ENCODE measurements at places on chromosomes 7 and 10.

DNA sequence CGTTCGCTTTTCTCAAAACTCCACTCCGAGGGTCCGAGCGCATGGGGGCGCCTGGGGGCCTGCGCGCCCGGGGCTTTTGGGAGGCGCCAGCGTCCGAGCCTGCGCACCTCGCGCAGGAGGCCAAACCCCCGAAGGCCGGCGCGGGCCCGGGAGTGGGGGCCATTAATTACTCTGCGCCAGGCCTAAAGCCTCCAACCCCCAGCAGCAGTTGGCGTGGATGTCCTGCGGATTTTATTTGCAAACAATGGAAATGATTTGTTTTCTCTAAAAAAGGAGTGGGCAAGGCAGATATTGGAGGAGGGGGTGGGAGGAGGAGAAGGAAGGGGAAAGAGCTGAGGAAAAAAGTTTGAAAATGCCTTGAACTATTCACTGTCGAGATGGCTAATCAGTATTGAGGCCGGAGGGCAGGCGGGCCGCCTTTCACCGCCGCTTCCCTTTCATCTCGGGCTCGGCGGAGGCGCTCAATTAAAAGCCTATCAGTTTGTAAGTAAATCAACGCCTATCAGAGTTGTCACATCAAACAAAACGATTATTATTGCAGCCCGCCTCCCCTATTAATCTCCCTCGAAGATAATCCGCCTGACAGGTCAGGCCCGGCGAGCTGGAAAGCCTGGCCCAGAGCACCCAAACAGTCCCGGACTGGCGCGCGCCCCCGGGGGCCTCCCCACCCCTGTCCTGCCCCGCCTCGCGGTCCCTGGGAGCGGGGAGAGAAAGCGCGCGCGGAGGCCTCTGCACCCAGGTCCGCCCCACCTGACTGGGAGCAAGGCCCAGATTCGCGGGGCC, 3.4 kb upstream of the ZNF503 start:
- DNase-seq: no peak

GRCh38 chr7:103487419-103487818, 41.4 kb upstream of the SLC26A5 start:
- DNase-seq: no peak

DNA sequence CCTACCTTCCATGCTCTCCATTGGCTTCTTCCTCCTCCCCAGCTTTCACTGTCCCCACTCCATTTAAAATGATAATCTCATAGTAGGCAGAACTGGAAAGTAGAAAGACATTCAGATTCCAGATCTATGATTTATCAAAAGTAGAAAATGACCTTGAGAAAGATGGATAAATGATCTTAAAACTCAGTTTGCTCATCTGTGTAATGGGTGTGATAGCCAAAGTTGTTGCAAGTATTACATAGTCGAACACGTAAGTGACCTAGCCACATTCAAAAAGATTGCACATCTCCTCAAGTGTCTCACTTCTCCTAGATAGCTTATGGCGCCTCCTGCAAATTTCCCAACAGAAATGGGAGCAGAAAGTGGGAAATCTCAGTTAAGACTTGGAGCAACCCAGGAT, 89.8 kb upstream of the FGL2 start:
- no peak for DNase-seq

DNA sequence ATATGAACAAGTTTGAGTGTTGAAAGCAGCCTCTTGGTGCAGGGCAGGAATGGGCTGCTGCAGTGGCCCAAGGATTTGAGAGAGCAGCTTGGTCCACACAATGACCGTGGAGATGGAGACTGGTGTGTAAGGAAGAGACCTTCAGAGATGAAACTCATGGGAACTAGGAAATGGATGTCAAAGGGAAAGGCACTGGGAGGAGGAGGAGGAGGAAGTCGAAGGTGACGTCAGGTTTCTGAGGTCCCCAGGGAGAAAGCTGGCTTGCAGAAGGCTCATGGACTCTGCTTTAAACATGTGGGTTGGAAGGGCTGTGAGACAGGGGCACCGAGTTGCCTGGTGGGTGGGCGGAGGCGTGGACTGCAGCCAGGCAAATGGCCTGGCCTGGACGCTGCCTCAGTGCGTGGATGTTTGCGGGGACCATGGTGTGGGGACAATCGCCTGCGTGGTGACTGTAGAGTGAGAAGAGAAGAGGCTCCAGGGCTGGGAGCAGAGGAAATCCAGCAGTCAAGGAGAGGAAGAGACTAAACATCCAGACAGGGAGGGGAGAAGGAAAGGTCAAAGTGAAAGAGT, 14.6 kb downstream of the C10orf71 start:
- no peak for DNase-seq

DNA sequence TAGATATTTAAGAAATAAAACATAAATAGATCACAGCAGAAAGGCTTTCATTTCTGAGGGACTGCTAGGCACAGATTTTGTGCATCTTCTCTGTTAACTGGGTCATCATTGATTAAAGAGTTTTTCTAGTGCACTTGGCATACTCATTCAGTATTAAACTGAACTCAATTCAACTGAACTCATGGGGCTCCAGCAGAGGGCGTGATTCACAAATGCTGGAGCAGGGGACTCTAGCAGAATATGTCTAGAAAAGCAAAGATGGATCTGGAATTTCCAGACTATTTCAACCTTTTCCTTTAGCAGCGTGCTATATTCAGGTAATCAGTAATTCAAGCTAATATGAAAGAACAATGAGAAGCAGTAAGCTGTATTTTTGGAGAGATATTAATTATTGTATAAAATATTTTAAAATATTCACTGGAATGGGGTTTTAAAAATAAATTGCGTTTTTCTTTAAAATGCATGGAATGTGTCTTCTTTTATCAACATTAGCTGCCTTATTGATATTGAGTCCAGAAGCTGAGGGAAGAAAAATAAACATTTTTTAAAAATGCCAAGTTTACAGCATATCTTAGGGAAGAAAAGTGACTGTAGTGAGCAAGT, 296.8 kb upstream of the CACNA2D1 start:
- no peak for DNase-seq

- no peak for DNase-seq
Observed at GRCh38 chr10:130453721-130454542, 317.7 kb downstream of the GLRX3 start.

- DNase-seq: no peak
Observed at GRCh38 chr7:100159099-100159623, 638 bp upstream of the TRAPPC14 start.

DNA sequence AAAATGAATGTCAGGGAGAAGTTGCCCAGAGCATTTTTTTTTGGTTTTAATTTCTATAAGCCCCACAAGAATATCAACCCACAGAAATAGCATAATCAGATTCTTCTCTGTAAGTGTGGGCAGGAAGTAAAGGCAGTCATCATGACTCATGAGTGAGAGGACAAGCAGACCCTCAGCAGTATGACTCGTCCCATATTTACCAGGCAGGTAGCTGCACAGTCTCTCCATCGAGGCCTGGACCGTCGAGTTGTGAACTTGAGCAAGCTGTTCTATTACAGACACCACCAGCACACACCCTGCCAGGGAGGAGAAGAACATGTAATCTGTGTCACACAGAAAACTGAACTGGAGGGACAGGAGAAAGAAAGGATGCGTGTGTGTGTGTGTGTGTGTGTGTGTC, 37.8 kb downstream of the AOAH start:
- DNase-seq: no peak

DNA sequence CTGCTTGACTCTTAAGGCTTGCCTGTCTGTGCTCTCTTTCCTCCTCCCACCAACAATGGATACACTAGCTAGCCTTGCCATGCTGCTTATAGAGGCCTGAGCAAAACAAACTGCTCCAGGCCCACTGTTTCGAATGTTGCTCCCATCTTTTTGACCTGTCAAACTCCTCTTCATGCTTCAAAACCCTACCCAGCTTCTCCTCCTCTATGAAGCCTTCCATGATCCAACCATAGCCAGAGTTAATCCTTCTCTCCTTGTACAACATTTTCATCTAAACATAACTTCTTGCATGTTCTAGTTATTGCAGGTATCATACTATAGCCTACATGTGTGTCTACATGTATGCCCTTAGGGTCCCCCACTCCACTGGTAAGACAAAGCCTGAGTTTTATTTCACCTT, 426.7 kb upstream of the MGMT start:
- DNase-seq: no peak
